ENCODE measurements at places on chromosomes 16 and 17. TPM values are rescaled to one million over a fixed set of nuclear protein-coding genes. Genes with fewer than 3 reads are reported as not detected.

PRR15L gene
- total RNA-seq, result not detected

RAP1GAP2 gene
- total RNA-seq, result 132 TPM

DPH1 gene
- total RNA-seq, result 77.6 TPM

LDHD gene
- total RNA-seq, result 21.2 TPM

NMRAL1 gene
- 52.1 TPM for total RNA-seq

GNAO1 gene
- 454 TPM for total RNA-seq

RASL10B gene
- total RNA-seq, result 55.6 TPM

TEX19 gene
- total RNA-seq, result not detected

TEKT5 gene
- 1.3 TPM for total RNA-seq

GRCh38 chr16:67701420-67701819, 17.7 kb downstream of the GFOD2 start:
- DNase-seq, result no peak

GRCh38 chr16:70725024-70725911, 39.4 kb upstream of the MTSS2 start:
- no peak for DNase-seq

- DNase-seq, result no peak
Observed at GRCh38 chr16:48561960-48562393, 48.0 kb downstream of the N4BP1 start.

- peak; percentile 29 for DNase-seq
Observed at GRCh38 chr16:9647981-9648701, 534.1 kb downstream of the GRIN2A start.

- DNase-seq, result no peak
Observed at GRCh38 chr17:57860414-57860999, 10.7 kb upstream of the MRPS23 start.

- peak; percentile 14 for DNase-seq
Observed at GRCh38 chr16:86093801-86094750, 195.1 kb downstream of the IRF8 start.

GRCh38 chr17:74728033-74728701, 8.9 kb upstream of the RAB37 start:
- DNase-seq, result no peak

GRCh38 chr16:85843471-85844168, 44.1 kb downstream of the COX4I1 start:
- DNase-seq, result no peak

DNA sequence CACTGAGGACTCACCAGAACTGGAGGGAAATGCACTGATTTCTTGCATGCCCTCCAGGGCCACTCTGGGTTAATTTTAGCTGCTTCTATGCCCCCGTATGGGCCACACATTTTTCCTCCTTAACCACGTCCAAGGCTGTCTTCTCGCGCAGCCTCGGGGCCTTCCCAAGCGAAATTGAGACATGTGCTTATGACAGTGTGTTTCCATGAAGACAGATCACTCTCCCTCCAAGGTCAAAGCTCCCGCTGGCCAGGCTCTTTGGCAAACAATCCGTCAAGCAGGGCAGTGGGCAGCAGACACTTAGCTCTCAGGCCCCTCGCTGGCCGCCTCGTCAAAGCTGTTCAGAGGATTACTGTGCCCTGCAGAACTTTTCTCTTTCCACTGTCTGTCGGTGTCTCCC, 243.0 kb upstream of the N4BP1 start:
- no peak for DNase-seq

DNA sequence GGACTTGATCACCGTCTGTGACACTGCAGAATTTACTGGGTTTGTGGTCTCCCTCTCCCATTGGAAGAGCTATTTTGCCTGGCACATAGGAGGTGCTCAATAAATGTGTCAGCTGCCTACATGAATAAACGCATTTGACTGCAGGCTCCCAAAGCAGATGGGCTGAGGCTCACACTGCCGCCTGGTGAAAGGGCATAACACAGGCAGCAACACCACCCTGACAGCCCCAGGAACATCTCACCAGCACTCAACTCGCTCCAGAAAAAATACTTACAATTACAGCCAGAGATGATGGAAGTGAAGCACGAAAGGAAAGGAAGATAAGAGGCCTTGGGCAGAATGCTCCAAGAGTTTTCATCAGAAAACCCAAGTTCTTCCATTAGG, 73.9 kb downstream of the RPH3AL start:
- no peak for DNase-seq

DNA sequence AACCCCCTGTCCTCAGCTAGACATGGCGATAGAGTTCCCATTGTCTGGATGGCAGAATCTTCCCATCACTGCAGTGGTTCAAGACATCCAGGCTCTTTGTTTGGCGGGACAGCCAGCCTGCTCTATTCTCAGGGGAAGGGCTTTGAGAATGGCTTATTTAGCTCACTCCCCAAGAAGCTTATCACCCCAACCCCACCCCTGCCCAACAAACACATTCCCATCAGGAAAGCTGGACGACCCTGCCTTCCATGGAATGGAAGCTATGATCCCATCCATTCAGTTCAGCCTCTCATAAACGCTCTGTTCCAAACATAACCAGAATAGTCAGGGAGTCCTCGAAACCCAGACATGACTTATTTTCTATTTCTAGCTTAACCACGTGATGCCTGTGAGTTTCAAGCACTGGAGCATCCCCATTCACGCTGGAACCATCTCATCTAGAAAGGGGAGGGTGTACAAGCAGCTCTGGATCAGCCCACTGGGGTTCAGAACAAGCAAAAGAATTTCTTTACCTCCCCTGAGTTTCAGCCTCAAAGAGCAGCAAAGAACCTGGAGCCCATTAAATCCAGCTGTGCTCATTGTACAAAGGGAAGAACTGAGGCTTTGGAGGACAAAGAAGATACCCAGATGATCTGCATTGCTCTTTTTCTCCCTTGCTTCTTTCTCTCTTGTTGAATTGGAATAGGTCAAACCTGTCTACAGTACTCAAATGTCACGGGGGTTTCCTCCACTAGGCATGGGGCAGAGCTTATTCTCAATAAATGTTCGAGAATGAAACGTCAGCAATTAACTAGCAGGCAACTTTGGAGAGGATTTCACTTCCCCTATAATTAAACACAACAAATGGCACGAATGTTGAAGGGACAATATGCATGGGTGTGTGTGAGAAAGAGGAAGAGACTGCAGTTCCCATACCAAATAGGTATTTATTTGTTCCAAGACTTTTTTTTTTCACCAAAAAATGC, 93.1 kb downstream of the XYLT1 start:
- DNase-seq, result no peak

- no peak for DNase-seq
Observed at GRCh38 chr16:74892574-74893461, 92.1 kb downstream of the WDR59 start.

DNA sequence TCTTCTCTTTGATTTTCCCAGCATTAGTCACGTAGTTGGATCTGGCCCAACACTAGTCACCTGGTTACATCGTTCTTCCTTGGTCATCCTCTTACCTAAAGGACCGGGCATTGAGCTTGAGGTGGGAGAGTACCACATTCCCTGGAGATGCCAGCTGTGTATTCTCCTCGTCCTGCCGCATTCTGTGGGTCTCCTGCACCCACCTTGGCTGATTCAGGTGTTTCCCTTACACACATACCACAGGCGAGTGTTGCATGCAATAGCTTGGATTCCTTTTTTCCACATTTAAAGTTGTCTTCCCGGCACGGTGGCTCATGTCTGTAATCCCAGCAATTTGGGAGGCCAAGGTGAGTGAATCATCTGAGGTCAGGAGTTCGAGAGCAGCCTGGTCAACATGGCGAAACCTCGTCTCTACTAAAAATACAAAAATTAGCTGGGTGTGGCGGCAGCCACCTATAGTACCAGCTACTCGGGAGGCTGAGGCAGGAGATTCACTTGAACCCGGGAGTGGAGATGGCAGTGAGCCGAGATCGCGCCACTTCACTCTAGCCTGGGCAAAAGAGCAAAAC, 21.6 kb upstream of the CLEC18C start:
- DNase-seq, result no peak

DNA sequence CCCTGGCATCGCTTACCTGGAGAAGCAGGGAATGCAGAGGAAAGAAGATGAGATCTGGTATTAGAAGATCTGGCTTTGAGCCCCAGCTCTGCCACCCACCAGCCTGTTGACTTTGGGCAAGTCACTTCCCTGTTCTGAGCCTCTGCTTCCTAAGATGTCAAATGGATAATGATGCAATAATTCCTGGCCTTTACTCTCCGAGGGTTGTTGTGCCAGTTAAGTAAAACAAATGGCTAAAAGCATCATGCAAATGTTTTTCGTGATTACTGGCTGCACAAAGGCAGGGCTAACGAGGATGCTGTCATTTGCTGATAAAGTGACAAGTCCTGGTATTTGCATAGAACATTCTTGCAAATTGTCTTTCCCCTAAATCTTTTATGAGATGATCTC, 1.3 kb upstream of the ZNF821 start:
- DNase-seq, result no peak

DNA sequence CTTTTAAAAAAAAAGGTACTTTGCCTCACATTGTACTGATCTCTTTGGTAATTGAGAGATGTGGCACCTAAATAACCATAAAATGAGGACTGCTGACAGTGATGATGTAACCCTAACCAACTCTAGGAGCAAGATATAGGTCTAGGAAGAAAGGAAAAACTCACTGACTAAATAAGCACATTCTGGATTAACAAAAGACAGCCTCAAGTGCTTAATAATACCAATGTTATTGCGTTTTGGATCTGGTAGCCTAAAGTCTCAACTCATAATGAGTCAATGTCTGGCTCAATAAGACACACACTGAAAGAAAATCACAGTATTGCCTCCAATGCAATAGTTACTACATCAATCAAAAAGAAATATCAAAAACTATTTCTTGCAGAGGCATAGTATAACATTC, 3.0 kb downstream of the ERN1 start:
- no peak for DNase-seq

GRCh38 chr16:2963723-2964474, at the start of gene KREMEN2:
KREMEN2 (plus strand) TSS chr16:2964275; CDS start chr16:2964521, 246 bp downstream.
- DNase-seq, result peak; percentile 47

- DNase-seq, result no peak
Observed at GRCh38 chr16:21184834-21185233, 26.4 kb downstream of the LDAF1 start.

GRCh38 chr16:711548-712320, 3.2 kb upstream of the METRN start:
- DNase-seq, result peak; percentile 83

DNA sequence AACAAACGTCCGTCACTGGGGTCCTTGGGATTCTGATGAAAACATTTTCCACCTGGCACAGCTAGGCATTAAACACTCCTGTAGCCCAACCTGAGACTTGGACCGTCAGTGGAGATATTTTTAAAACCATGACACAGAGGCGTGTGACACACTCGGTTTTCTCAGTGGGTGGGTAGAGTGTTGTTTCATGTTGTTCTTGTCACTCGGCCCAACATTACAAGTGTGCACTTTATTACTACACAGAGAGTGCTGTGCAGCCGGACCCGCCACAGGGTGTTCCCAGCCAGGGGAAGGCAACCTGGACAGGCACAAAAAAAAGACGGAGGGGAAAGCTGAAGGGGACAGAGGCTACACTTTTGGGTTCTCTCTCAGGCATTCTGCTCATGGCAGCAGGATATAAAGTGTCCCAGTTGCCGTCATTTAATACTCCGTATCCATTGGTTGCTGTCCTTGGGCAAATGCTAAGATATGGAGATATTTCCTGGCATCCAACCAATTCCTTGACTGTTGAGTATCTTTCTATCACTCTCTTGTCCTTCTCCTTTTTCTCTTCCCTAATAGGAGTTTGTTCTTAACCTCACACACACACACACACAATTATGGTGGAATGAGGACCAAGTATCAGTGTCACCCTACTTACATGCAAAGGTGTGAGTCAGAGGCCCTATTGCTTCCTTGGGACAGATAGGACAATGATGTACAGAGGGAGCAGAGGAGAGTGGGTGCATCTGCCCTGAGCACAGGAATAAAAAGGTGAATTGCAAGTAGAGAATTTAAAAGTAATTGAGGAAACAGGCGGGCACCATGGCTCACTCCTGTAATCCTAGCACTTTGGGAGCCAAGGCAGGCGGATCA, 154.1 kb upstream of the SOX9 start:
- no peak for DNase-seq

DNA sequence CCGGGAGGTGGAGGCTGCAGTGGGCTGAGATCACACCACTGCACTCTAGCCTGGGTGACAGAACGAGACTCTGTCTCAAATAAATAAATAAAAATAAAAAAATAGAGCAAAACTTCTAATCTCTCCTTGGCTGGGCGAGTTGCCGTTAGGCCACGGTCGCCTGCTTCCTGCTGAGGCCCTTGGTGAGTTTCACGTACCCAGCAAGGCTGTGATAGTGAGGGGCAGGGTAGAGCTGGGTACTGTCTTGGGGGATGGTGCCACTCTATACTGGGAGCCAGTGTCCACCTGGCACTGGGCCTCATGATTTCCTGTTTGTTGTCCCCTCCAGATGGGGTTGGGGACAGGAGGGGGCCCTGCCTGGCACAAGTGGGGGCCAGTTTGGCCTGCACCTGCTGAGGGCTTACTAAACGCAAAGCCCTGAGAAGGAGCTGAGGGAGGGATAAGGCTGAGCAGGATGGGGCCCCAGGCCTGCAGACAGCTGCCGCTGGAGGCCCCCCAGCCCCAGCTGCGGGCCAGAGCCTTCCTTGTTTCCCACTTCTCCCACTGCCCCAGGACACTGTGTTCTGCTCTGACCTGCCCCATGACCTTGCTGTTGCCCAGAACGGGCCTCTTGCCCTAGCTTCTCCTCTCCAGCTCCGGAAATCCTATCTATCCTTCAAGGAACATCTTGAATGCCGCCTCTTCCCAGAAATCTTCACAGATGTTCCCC, 25.4 kb downstream of the GJD3 start:
- no peak for DNase-seq
